Left forelimb (tissue), 1 donor: ENCODE measurements at places on chromosomes 16 and 17.

- no peak for DNase-seq
Observed at GRCh38 chr17:29587591-29587990, 1.9 kb downstream of the GIT1 start.

DNA sequence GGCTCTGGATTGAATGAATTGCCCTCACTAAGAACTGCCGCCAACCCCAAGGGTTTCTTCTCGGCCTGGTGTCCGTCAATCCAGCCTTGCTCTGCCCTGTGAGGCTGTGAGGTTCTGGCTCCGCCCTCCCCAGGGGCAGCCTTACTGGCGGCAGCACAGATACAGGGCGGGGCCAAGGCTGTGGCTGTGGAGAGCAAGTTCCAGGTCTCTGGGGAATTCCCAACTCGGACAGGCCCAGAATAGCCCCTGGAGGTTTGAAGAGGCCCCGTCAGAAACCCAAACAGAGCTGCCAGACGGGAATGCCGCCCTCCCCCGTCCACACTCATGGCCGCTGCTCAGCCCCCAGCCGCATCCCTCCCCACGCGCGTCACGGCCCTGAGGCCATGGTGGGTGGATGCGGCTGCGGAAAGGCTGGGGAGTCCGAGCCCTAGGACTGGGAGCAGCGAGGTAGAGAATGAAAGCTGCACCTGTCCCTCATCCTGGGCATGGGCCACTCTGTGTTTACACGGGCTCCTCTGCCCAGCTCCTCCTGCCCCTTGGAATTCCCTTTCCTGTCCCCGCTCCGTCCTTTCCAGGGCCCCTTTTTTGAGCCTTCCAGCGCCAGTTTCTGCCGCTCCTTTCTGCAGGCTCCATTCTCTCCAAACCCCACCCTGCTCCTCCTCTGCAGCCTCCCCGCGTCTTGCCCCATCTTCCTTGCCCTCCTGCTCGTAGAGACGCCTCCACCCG lies 660 bp upstream of the PRRT2 start:
- DNase-seq = peak; percentile 87

- no peak for DNase-seq
Observed at GRCh38 chr16:12303653-12304052, 327.1 kb downstream of the SNX29 start.

DNA sequence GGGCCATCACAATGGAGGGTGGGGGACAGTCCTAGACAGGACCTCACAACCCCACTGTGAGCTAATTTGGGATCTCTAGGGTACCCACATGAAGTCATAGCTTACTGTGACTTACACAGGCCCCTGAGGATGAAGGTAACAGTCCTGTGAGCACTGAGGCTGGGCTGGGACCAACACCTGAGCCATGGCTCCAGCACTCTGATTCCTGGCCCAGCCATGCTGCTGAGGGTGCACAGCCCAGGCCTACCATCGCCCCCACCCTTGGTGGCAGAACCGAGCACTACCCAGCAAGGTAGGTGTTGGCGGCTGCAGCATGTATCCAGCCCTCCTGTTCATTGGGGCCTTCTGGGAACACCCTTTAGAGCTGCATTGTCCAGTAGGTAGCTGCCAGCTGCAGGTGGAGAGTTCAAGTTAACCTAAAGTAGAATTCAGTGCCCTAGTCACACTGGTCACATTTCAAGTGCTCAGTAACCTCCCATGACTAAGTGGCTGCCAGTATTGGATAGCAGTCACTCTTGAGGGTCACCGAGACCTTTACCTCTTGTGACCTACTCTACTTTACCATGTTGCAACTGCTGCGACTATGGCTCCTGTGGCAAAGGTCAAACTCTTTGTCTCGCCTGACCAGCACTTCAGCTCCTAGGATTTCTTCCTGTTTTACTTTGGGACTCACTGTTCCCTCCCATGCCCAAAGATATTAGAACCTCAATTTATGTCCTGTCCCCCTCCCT lies 11.6 kb downstream of the AKAP1 start:
- no peak for DNase-seq

GRCh38 chr16:89265647-89266046 lies 48.1 kb downstream of the ZNF778 start:
- no peak for DNase-seq

DNA sequence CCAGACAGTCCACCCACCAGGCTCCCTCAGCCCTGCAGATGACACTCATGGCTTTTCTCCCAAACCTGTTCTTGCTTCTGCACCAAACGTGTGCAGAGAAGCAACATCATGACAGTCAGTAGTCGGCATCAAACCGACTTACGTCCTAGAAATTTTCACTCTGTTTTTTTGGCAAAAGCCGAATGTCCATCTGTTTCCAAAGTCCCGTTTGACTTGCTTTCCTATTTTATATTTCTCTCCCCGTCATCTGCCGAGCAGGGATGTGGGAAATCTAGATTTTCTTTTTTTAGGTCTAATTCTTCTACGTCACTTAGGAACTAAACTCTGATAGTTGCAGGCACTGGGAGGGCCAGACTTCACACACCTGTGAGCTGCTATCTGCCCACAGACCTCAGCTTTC lies 104.9 kb downstream of the RMI2 start:
- DNase-seq = no peak
